ENCODE measurements at places on chromosomes 6 and 20. TPM values are rescaled to one million over a fixed set of nuclear protein-coding genes. Genes with fewer than 3 reads are reported as not detected.

GRCh38 chr20:59385480-59385879 is 85.1 kb downstream of the EDN3 start:
- DNase-seq, result no peak
- H3K27me3 ChIP-seq, result no peaks in the 10 kb centered on the region
- no peaks in the 10 kb centered on the region for H3K36me3 ChIP-seq
- no peak overlapping the region for H3K27ac ChIP-seq
- H3K4me1 ChIP-seq, result peaks cover 14% of the 10 kb centered on the region

RNF217 gene
- total RNA-seq, result 3.4 TPM

DNA sequence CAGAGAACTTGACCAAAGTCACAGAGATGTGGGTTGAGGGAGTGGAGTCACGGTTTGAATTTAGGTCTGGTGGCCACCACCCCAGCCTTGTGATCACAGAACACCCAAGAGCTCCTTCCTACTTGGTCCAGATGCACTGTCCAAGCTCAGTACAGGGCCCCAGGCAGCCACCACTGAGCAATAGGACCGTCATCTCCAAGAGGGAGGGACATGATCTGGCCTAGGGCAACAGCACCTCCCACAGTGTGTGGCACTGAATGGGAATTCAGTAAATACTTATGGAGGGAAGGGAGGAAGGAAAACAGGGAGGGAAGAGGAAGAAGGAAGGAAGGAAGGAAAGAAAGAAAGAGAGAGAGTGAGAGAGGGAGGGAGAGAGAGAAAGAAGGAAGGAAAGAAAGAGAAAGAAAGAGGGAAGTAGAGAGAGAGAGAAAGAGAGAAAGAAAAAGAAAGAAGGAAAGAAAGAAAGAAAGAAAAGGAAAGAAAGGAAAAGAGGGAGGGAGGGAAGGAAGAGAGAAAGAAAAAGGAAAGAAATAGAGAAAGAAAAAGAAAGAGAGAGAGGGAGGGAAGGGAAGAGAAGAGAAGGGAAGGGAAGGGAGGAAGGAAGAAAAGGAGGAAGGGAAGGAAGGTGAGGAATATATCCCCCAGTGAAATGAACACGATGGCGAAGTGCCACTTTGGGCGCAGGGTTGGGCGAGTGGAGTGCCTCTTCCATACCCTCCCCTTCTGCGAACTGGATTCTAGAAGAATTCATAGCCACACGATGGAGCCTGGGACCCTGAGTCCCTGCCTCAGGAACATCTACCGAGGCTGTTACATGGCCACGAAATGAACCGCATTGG is 243.7 kb downstream of the TFAP2C start:
- no peaks in the 10 kb centered on the region for H3K4me1 ChIP-seq
- H3K4me3 ChIP-seq, result no peak overlapping the region
- DNase-seq, result no peak

DNA sequence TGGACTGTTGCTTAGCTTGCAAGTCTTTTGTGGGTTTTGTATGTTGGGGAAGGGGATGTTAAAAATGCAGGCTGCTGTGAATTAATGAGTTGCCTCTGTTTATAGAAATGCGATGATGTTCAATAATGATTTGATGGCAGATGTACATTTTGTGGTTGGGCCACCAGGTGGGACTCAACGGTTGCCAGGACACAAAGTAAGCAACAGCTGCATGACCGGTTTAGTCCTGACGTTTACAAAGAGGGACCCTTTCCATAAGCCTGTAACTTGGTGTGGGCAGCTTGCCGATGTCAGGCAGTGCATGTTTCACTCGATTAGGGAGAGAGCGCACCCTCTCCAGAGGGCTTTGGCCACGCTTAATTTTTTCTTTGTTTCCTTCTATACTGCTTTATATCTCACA is 1.3 kb downstream of the BTBD3 start:
- DNase-seq, result no peak
- H3K4me3 ChIP-seq, result peak overlapping the region; percentile 25
- peaks cover 10% of the 10 kb centered on the region for H3K4me1 ChIP-seq
- H3K36me3 ChIP-seq, result peaks cover 21% of the 10 kb centered on the region
- H3K27me3 ChIP-seq, result no peaks in the 10 kb centered on the region

Data from thymus (tissue), 14 donors.